ENCODE measurements at places on chromosomes 6 and 20. TPM values are rescaled to one million over a fixed set of nuclear protein-coding genes. Genes with fewer than 3 reads are reported as not detected.

CDH4 gene
- total RNA-seq: not detected

AFG1L gene
- total RNA-seq: 3.6 TPM

C20orf204 gene
- total RNA-seq: 0.22 TPM

NTSR1 gene
- 0.16 TPM for total RNA-seq

SLC35B3 gene
- total RNA-seq: 20.3 TPM

PROKR2 gene
- total RNA-seq: not detected

All from subcutaneous adipose tissue (tissue), 4 donors.